ENCODE measurements at places on chromosomes 4 and X.

GRCh38 chrX:66961665-66962064 lies 322.8 kb upstream of the EDA2R start:
- DNase-seq, result no peak

GRCh38 chr4:8516996-8517550 lies 63.1 kb upstream of the GPR78 start:
- DNase-seq, result no peak

DNA sequence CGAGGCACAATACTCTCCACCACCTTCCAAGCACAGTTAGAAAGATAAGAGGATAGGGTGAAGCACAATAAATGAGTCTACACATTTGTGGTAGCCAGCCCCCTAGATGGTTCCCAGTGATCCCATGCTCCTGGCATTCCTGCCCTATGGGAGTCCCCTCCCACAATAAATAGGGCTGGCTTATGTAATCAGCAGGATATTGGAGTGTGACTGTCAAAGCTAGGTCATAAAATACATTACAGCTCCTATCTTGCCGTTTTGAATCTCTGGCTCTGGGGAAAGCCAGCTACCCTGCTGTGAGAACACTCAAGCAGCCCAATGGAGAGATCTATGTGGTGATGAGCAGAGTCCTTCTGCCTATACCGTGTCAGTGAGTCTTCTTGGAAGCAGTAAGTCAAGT lies 198.7 kb upstream of the NOCT start:
- DNase-seq, result no peak

DNA sequence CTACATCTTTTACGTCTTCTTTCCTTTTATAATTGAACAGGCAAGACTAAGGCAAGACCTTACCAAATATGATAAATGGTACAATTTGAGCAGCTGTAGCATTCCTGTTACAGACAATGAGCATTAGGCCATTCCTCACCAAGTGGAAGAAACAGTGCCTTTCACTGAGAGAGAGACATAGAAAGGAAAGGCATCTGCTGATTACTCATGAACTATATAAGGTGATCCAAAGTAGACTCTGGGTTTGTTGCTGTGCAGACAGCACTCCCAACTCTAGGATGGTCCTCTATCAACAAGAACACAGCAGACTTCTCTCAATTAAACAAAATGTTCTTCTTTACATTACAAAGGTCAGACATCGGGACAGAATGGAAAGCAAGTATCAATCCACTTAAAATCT lies 91.9 kb downstream of the FAM13A start:
- no peak for DNase-seq

GRCh38 chr4:146428298-146428697 lies 93.4 kb downstream of the SLC10A7 start:
- no peak for DNase-seq

- no peak for DNase-seq
These were observed 186.9 kb downstream of the LRBA start for GRCh38 chr4:150828159-150828558.

GRCh38 chrX:72713130-72713529 lies 976 bp downstream of the PHKA1 start:
- DNase-seq, result peak; percentile 58

GRCh38 chrX:9318213-9318612 lies 146.6 kb upstream of the TBL1X start:
- DNase-seq, result no peak

DNA sequence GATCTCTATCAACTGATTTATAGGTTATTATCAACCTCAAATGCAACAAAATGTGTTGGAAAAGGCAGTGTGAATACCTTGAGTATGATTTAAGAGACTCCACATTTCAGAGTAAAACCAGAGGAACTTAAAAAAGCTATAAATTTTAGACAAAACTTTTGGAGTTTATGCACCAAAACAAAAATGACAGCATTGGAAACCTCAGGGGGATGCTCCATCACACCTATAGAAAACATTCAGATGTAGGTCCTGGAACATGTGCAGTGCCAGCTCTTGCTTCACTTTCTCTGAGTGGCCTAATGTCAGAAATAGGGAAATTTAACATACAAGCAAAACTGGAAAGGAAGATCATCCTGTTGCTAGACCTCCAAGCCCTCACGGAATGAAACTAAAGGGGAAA lies 5.8 kb upstream of the VEGFC start:
- no peak for DNase-seq

- DNase-seq, result no peak
These were observed 40.9 kb upstream of the MAP3K15 start for GRCh38 chrX:19556202-19556601.

GRCh38 chrX:153708415-153708814 lies 15.8 kb downstream of the BCAP31 start:
- peak; percentile 85 for DNase-seq

GRCh38 chr4:3276986-3277385 lies 15.8 kb upstream of the RGS12 start:
- no peak for DNase-seq

DNA sequence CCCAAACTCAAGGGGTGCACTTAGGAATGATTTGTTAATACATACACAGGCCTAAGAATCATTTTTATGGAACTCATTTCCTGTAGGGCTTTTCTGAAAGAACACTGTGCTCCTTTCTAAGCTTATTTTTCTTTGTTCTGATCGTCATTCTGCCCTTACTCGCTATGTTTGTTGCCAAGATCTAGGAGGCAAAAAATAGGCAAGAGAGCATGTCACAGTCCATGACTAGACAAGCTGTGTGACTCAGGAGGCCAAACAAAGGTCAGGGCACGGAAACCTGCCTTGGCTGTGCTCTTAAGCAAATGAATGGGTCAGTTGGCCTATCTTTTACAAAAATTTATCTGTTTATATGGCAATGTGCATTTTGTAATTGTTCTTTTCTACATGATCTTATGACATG lies 42.5 kb upstream of the C1GALT1C1 start:
- DNase-seq, result peak; percentile 73

GRCh38 chr4:78693777-78694456 lies 82.2 kb upstream of the BMP2K start:
- no peak for DNase-seq

DNA sequence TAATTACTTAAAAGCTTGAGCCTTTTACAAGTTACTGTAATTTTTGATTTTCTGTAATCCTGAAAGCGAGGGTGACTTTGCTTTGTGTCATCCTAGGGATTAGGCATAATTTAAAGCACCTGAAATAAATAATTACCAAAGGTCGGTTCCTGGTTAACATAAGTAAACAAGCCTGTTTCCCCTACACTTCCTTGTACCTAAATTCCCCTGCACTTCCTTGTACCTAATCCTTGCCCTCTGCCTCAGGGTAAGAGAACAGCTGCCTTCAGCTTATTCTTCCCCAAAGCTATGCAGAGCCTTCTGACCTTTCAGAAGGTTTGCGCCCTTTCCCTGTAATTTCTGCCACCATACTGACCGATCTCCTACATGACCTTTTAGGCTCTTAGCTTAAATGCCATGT lies 166.1 kb upstream of the PDE5A start:
- DNase-seq, result no peak

DNA sequence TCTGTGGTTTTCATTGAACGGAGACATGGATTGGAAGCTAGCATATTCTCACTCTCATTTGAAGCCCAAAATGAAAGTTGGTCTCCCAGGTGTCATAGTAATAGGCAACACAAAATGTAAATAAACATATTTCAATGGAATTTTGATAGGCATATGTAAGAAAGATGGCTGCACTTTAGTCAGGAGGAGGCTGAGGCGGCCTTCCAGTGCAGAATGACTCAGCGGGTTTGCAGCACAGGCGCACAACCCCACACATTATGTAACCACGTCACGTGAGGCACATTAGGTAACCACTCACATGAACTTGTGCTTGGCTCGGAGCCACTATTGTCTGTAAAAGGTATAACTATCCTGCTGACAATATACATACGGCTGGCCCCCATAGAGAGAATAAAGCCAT lies 381.7 kb downstream of the GPAT3 start:
- peak; percentile 23 for DNase-seq

DNA sequence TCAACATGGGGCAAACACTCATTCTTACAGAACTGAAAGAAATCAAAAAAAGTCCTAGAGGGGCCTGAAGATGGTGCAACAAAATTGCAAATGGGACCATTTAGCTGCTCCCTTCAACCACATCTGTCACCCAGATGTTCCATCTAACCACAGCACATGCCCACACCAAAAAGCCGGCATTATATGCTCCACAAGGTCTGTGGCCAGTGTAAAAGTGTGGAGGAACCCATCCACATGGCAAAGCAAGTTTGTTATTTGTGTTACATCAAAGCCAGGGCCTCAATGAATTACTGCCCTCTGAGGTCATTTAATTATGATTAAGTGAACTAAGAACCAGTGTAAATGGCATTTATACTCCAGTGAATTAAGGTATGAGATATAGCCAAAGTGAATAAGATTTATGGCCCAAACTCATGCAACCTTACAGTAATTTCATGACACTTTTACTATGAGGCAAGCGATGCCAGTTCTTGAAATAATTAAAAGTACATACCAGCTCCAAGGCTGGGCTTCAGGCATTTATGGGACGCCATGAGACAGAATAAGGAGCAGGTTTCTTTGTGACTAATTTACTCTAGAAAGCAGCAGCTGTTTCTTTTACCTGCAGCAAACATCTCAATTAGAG lies 48.7 kb upstream of the FGF16 start:
- no peak for DNase-seq

- no peak for DNase-seq
These were observed 104.5 kb downstream of the AR start for GRCh38 chrX:67648361-67648760.

DNA sequence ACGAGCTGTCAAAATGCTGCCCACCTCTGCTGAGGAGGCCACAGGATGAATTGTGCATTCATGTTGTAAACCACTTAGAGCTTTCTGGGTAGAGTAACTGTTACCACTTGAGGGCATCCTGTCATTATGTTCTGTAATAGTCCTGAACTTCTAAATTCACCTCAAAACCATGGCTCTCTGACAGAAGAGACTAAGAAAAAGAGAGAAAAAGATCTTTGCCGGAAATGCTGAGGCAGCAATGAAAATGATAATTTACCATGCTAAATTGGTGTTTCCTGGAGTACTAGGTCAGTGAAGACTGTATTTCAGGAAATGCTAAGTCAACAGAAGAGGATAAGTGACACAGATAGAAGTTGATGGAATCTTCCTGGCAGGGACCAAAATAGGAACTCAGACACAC lies 942.3 kb upstream of the SLIT2 start:
- peak; percentile 11 for DNase-seq

DNA sequence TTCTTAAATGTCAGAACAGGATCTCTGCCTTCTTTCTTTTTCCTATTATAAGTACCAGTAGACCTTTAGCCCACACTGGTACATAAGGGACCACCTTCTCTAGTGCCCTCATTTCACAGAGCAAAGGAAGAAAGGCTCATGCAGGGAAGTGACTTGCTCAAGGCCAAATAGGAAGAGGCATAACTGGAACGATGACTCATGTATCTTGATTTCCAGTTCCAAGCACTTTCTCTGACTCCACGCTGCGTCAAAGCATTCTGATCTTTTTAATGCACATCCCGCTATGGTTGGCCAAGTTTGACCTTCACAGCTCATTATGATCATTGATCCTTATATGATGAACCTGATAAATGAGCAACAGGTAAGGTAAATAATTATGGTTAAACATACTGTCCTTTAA lies 542.0 kb downstream of the GBA3 start:
- peak; percentile 30 for DNase-seq

GRCh38 chr4:154516318-154517029 lies 24.9 kb upstream of the DCHS2 start:
- DNase-seq, result no peak

DNA sequence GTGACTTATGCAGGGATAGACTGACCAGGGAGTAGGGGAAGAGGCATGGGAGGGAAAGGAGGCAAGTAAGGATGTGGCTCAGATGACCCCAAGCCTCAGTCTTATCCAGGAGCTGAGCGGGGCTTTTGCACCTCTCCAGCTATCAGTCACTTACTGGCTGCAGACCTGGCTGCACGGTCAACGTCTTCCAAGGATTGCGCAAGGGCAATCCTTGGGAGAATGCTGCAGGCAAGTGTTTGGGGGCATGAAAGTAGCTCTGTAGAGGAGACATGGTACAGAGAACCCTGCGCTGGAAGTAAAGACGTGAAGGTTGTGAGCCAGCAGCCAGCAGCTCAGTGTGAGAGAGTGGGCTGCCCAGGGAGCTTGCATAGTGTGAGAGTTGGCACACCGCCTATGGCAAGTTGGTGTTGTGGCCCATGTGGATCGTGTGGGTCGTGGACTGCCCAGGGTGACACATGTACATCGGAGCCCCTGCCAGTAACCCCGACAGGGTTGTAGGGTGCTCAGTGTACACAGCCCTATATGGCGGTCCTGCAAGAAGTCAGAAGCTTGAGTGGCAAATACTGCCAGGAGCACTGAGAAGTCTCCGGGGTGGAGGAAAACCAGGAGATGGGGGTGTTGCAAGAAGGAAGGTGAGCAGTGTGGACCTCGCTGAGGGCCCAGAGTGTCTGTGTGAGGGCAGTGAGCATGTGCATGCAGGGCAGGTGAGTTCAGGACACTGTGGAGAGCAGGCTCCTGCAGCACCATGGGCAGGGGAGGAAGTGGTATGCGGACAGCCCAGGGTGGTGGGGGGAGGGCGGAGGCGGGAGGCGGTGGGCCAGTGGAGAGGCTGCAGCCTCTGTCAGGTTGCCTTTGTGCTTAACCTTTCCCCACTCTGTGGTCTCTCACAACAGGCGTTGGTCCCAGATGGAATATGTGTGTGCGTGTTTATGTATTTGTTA lies 50.9 kb downstream of the KIT start:
- no peak for DNase-seq

DNA sequence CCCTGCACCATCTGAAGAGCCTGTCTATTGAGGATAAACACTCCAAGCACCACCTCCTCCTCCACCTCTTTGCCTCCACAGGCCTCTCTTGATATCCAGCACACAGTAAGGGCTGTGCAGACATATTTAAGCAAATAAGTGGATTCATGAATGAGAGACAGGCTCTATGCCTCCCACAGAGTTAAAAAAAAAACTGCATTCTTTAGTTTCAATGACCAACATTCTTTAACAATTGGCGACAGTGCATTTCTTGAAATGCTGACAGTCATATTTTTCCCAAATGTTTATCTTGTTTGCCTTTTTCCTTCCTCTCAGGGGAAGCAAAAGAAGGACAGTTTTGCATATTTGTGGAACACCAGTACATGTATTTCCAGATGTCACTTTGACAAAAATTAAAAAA lies 38.6 kb downstream of the MXRA5 start:
- DNase-seq, result no peak

DNA sequence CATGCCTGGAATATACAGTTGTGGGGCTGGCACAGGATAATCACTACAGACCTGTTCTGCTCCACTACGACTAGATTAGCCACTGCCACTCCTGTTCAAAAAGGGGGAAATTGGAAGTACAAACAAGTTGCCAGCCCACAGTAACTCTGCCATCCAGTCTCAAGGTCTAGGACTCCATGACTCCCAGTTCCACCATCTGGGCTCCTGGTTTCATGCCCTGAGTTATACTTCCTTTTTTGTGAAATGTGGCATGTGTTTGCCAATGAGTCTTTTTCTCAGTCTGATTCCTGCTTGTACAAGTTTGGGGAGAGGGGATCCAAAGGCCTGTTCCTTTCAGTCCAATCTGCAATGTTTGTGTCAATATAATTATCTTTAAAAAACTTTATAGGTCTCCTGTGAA lies 1.0 kb upstream of the BLOC1S4 start:
- DNase-seq, result no peak

- no peak for DNase-seq
These were observed 10.1 kb downstream of the RBPJ start for GRCh38 chr4:26330946-26331345.

GRCh38 chr4:111854494-111855087 lies 290.7 kb upstream of the FAM241A start:
- DNase-seq, result peak; percentile 69

Data from RKO (cell line).